ENCODE measurements at places on chromosomes 2 and 18.
A peak's percentile ranks its signal among the peaks of the same experiment; 100 is the strongest.

GRCh38 chr2:189798312-189799029 is 14.2 kb downstream of the PMS1 start:
- no peak for DNase-seq

DNA sequence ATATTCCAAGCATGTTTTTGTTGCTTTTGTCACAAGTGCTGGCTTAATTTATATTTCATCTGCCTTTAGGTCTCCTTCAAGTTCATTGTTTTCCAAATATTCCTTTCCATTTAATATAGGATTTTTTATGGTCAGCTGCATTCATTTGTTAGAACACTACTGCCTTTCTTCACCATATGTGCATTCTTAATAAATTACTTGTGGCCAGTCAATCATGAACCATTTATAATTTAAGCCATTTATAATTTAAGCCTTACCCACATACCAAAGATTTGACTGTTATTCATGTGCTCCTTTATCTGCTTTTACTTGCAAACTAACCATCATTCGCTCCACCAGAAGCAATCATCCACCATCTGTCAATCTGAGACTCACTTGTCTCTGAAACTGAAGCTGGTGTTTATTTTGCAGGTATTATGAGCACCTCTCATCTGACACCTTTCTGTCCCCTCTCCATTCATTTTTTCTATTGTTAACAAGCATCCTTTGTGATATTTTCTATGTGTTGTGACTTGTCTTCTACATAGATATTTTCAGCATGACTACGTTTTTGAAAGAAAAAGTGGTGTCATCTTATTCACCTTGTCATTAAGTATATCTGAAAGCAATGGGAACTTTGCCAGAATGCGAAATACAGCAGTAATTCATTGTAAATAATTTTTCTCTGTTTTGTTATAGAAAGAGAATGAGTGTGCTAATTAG is 786.8 kb downstream of the KCNJ3 start:
- peak; percentile 23 for DNase-seq

GRCh38 chr2:58651930-58652329 is 410.8 kb upstream of the FANCL start:
- DNase-seq = no peak

GRCh38 chr2:209671020-209671680 is 100.5 kb upstream of the UNC80 start:
- DNase-seq = no peak

GRCh38 chr2:101151859-101152271 is 683 bp upstream of the TBC1D8 start:
- DNase-seq = no peak

DNA sequence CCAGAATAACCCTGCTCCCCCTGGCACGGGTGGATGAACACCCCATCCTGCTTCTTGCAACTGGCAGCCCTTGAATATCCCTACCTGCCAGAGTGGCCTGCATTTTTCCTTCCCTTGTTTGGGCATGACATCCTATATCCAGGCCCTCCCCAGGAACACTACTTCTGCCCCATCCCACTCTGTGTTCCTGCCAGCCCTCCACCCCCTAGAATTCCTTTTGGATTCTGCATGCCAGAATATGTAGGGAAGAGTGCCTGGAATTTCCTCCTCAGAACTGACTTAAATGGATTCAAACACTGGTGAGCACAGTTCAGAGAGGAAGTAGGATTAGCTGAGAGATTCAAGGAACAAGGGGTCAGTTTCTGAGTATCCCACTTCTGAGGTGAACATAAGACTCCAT is 123.5 kb upstream of the PELI1 start:
- DNase-seq = no peak

- DNase-seq = no peak
Observed at GRCh38 chr2:69601179-69601612, 42.3 kb downstream of the AAK1 start.

DNA sequence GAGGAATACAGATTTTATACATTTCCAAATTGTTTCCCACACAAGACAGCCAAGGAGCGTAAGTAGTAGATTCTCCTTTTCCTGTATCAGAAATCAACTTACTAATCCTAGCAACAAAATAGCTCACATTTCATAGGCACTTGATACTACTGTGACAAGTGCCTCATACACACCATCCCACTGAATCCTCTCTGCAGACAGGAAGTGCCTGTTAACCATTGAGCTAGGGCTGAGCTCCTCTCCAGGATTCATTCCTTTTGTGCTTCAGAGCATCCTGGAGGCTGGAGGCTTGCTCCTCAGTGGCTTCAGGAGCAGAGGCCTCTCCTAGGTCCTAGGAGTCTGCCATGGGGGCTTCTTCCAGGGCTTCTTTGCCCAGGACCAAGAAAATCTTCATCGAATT is 20.8 kb upstream of the ZNF396 start:
- DNase-seq = no peak

DNA sequence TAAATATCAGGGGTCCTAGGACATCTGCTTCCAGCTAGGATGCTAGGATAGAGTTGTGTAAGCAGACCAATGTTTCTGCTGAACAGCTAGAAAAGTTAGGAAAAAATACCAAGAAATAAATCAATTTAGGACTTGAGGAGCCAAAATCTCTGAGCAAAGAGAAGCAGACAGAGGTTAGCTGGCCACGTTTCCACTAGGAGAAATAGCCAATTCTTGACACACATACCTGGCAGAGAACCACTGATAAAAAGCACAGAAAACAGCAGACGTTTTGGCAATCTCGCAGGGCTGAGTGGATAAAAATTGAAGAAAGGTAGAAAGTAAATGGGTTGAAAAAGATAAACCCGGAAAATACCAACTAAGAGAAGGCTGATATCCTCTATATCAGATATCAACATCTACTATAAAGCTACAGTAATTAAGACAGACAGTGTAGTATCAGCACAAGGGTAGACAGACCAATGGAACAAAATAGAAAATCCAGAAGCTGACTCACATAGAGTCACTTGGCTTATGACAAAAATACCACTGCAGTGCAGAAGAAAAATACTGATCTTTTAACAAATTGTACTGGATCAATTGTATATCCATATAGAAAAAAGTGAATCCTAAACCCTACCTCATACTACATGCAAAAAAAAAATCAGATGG is 306.1 kb upstream of the KLHL29 start:
- no peak for DNase-seq

DNA sequence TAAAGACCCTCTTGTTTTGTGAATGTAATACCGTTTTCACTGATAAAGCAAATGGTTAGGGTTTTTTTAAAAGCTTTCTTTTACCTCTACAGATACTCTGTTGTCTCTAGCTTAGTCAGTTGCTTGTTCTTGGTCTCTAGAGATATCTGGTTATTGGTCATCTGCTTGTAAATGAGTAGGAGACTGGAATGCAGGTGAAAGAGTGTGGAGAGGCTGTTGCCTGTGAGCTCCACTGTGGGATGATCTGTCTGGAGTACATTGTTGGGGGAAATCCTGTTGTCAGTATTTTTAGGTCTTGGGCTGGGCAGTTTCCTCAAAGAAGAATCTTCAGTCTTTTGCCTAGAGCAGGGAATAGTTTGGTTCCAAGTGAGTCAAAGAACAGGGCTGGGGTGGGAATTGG is 67.7 kb downstream of the SMCHD1 start:
- DNase-seq = no peak

GRCh38 chr18:49967171-49967570 is 153.8 kb upstream of the ACAA2 start:
- no peak for DNase-seq

GRCh38 chr2:236172255-236173035 is 4.3 kb upstream of the GBX2 start:
- no peak for DNase-seq

DNA sequence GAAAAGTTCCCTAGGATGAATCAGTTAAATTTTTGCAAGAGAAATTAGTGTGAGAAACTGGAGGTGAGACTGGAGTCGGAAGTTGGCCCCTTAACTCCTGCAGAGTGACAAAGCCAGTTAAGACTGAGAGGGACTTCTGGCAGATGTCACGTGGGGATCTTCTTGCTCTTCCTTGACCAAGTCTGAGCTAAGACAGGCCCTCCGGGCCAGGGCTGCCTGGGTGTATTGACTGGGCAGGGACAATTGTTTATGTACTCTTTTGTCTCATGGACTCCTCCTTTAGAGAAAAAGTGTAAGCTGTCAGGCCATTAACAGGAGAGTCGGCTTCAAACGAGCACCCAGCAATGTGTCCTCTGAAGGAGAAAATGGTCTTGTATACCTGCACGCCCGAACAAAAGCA is 48.6 kb upstream of the RALBP1 start:
- no peak for DNase-seq

DNA sequence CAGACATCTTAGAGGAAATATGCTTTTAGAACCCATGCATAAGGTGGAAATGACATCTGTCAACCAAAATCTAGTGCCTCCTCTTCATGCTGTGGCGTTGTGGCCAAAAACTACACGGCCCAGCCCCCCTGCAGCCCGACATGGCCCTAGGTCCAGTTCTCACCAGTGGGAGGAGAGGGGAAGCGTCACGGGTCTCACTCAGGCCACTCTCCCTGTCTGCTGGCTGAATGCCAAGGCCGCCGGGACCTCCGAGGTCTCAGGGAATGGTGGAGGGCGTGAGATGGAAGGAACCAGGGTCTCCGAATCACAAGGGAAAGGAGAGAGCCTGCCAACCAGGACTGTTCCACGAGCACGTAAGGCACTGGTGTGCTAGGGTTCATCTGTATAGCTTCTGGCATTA is 361.0 kb downstream of the ANAPC1 start:
- DNase-seq = no peak

- no peak for DNase-seq
Observed at GRCh38 chr2:101900375-101900774, 91.4 kb upstream of the IL1R2 start.

DNA sequence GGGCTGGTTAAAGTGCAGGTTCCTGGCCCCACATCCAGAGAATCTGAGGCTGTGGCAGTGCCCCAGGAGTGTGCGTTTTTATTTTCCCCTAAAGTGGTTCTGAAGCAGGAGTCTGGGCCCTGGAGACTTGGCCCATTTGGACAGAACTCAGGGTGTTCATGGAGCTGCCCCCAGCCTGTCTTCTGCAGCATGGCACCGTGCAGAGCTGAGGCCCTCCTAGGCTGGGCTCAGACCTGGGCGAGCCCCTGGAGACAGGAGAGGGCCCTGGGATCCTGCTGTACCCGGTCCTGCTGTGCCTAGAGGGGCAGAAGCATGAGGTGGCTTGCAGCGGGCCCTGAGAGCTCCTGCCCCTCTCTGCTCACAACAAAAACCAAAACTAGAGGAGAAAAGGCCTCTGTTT is 58.8 kb upstream of the B3GNT7 start:
- no peak for DNase-seq

DNA sequence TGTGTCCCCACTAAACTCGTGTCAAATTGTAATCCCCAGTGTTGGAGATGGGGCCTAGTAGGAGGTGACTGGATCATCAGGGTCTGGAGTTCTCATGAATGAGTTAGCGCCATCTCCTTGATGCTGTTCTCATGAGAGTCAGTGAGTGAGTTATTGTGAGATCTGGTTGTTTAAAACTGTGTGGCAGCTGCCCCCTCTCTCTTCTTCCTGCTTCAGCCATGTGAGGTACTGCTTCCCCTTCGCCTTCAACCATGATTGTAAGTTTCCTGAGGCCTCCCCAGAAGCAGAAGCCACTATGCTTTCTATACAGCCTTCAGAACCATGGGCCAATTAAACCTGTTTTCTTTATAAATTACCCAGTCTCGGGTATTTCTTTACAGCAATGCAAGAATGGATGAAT is 50.4 kb downstream of the AP1S3 start:
- DNase-seq = no peak

GRCh38 chr18:21686282-21687105 is 18.1 kb downstream of the ABHD3 start:
- DNase-seq = no peak

DNA sequence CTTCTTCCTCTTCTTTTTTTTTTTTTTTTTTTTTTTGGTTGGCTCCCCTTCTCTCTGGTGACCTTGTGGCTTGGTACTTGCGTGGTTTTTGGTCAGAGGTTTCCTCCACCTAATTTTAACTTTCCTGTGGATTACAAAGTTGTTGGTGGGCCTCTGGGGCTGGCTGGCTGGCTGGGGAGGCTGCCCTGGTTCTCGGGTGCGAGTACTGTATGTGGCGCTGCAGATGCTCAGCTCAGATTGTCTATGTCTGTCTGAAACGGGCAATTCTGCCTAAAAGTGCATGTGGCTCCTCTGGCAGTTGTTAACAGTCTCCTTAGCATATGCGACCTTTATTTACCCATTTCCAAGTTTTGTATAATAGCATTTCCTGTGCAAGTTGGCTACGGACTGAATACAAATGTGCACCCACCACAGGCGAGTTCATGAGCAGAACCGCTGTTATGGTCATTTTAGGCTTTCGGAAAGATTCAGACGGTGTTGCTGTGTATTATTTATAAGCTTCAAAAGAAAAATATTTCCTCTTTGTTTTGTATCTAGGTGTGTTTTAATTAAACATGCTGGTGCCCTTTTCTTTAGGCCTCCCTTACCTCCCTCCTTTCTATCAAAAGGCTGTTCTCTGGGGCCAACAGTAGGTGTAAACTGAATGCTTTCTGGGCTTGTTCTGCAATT is 4.4 kb downstream of the TBR1 start:
- DNase-seq = no peak

GRCh38 chr2:231563378-231563961 is 29.2 kb upstream of the TEX44 start:
- DNase-seq = peak; percentile 25

- DNase-seq = no peak
Observed at GRCh38 chr18:24272229-24272525, 125.4 kb downstream of the OSBPL1A start.

DNA sequence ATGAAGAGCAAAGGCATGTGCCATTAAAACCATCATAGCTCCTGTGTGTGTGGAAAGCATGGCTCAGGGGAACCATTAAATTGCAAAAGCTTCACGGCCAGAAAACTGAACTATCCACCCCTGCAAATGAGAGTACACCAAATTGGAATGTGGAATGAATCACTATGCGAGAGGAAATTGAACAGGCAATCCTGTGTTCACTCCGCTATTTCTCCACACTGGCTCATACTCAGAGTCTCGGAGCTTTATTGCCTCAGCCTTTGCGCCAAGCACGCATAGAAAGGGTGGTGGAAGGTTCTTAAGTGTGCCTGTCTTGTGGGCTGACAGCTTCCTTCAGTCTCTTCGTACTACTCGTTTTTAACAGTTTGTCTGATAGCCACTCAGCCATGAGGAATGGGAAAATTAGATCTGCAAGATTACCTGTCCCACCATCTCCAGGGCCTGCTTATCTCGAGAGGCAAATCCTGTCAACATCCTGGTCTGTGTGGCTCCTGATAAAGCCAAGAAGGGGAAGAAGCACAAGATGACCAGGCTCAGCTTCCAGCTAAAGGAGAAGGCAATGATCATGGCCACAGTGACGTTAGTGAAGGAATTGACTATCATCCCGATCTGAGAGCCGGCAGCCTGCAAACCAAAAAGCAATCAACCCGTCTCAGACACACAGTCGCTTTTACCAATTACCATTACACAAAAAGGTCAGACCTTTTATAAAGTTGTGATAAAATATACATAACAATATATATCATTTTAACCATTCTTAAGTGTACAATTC is 34.9 kb downstream of the G6PC2 start:
- no peak for DNase-seq

Data from DMS 273 treated with DMSO at 0.1 percent for 48 hours (cell line).